Right atrium auricular region (tissue), 2 donors: ENCODE measurements at places on chromosomes 6 and 20. TPM values are rescaled to one million over a fixed set of nuclear protein-coding genes. Genes with fewer than 3 reads are reported as not detected.

The NOTCH4 gene
- 16.2 TPM for total RNA-seq

The GRM1 gene
- 0.07 TPM for total RNA-seq

GRCh38 chr6:77986380-77987034, 333.7 kb downstream of the MEI4 start:
- DNase-seq: no peak

- DNase-seq: no peak
Observed at GRCh38 chr6:157063923-157064322, 259.4 kb downstream of the TMEM242 start.

GRCh38 chr20:38885357-38885756, 40.9 kb upstream of the FAM83D start:
- no peak for DNase-seq
